ENCODE measurements at places on chromosomes 5 and 9.

GRCh38 chr5:146788898-146789297, 89.7 kb downstream of the PPP2R2B start:
- DNase-seq = no peak

- DNase-seq = no peak
Measured at GRCh38 chr5:34914671-34915138, 599 bp downstream of the RAD1 start.

DNA sequence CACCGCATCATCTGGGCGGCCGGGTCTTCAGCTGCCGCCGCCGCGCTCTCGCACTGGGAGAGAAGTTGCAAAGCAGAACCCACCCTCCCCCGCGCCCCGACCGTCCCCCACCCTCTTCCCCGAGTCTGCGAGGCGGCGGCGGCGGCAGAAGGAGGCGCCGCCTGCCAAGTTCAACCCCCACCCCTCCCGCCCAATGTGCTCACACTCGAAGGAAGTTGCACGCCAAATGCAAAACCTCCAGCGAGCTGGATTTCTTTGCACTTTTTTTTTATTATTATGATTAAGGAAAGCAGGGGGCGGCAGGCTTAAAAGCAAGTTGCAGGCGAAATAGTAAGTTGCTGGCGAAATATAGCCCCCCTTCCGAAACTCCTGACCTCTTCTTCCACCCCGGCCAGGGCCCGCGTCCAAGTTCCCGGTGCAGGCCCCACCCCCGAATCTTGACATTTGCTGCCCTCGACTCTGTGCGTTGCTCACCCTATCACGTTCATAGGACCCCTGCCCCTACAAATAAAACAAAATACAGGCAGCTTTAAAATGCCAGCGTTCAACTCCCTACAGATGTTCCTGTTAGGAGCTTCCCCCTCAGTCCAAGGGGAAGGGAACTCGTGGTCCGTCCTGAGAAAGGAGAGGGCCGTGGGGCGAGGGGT, 1.1 kb upstream of the NR3C1 start:
- DNase-seq = no peak

DNA sequence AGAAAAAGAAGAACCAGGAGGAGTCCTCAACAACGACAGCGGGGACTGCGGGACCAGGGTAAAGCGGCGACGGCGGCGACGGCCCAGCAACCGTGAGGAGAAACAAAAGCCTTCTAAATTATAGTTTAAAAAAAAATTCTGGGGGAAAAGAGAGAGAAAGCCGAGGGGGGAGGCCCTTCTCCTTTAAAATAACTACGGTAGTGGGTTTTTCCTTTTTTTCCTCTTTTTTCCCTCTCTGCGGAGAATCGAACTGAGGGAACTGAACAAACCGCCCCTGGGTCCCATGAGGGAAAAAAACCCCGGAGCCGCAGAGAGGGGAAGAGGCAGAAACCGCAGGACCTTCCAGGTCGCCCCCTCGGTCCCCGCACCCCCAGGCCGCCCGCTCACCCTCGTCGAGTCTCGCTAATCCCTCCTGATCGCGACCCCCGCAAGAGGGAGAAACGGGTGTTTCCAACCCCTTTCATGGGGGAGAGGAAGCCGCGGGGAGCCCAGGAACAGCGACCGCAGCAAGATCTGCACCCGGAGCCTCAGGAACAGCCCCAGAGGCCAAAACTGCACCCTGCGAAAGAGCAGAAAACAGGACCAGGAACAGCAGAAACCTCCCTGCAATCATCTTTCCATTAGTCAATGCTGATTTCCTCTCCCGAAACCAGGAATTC, 453 bp downstream of the CPEB4 start:
- no peak for DNase-seq

- DNase-seq = no peak
Measured at GRCh38 chr5:170397059-170397458, 7.9 kb upstream of the KCNMB1 start.

GRCh38 chr5:85472749-85473148, 1088.1 kb upstream of the EDIL3 start:
- no peak for DNase-seq
